Mammary epithelial cell (primary cell): ENCODE measurements at places on chromosomes 7 and 10. TPM values are rescaled to one million over a fixed set of nuclear protein-coding genes. Genes with fewer than 3 reads are reported as not detected.

Gene RNF148
- not detected in 2 replicates for total RNA-seq

DNA sequence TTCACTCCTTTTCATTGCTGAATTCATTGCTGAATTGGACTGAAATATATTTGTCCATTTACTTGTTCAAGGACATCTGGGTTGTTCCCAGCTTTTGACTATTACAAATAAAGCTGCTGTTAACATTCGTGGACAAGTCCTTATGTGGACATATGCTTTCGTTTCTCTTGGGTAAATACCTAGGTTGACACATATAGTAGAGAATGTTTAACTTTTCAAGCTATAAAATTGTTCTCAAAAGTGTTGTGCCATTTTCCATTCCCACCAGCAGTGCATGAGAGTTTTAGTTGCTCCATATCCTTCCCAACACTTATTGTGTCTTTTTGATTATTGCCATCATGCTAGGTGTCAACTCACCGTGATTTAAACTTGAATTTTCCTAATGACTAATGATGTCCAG lies 17.5 kb upstream of the CPVL start:
- DNase-seq: no peak

GRCh38 chr7:101985057-101985902 lies 167.9 kb downstream of the CUX1 start:
- DNase-seq: no peak

DNA sequence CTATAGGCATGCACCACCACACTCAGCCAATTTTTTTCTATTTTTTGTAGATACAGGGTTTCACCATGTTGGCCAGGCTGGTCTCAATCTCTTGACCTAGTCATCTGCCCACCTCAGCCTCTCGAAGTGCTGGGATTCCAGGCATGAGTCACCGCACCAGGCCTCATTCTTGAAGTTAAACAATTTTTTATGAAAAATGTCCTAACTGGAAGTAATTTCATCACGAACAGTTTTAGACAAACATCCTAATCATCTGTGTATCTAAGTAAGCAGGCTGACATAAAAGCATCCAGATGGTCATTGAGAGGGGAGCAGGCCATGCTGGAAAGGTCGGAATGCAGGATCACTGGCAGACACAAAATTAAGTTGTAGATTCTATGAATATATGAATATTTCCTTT lies 269.1 kb downstream of the ZMYND11 start:
- DNase-seq: no peak

- no peak for DNase-seq
These were observed 26.4 kb upstream of the CXCL12 start for GRCh38 chr10:44411251-44411650.

Gene HOXA3
- total RNA-seq: 2.0 TPM

GRCh38 chr10:69237528-69238159 lies 17.5 kb downstream of the HKDC1 start:
- peak; percentile 61 for DNase-seq

Gene TMEM130
- total RNA-seq: not detected

Gene H2BK1
- total RNA-seq: not detected in 2 replicates

- no peak for DNase-seq
These were observed 119.0 kb downstream of the SEC23IP start for GRCh38 chr10:120011359-120012130.

GRCh38 chr10:4512671-4513240 lies 313.3 kb upstream of the AKR1E2 start:
- DNase-seq: peak; percentile 70

DNA sequence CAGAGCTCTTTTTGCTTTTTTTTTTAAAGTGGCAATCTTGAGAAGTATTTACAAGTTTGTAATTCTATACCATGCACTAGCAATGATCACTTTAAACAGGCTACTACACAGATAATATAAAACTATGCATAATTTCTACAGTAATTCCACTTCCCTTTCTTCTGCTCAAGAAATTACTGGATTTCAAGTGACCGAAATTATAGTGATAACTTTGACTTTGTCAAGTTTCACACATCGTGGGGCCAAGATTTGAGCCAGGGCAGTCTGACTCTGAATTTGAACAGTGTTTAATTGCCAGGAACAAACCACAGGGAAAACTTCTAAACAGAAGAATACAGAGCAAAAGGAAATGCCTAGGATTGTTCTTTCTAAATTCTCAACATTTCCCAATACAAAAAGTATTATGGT lies 288.3 kb upstream of the MKLN1 start:
- DNase-seq: no peak

DNA sequence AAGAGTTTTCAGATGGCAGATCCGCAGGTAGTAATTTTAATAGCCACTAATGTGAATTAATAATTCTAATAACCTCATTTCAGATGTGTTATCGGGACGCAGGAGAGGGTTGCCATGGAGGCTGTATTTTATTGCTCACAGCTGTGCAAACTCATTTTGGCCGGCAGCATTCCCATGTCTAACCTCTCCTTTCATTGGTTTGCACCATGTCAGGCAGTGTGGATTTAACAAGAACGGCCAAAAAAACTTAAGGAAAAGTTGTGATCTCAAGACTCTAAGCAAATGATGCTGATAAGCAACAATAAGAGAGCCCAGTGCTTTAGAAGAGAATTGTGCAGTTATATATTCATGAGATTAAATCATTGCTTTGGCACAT lies 88.7 kb upstream of the NRP1 start:
- DNase-seq: no peak

Gene GRM8
- total RNA-seq: not detected in 2 replicates

DNA sequence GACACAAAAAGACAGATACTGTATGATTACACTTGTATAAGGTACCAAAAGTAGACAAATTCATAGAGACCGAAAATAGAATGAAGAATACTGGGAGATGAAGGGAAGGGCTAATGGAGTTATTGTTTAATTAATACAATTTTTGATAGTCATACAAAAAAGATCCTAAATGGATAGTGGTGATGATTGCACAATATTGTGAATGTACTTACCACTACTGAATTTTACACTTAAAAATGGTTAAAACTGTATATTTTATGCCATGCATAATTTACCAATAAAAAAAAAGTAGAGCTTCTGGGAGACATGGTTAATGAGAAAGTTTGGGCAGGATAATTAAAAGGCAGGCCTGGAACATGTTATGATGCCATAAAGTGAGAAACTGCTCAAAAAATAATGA lies 119.0 kb downstream of the ZPBP start:
- DNase-seq: no peak

GRCh38 chr10:78559661-78560340 lies 509.0 kb upstream of the ZMIZ1 start:
- no peak for DNase-seq

GRCh38 chr10:102492344-102492939 lies 10.1 kb downstream of the ACTR1A start:
- DNase-seq: no peak
